ENCODE measurements at places on chromosomes 11 and 22.

- no peak for DNase-seq
These were observed 41.8 kb downstream of the BARX2 start for GRCh38 chr11:129417458-129417857.

DNA sequence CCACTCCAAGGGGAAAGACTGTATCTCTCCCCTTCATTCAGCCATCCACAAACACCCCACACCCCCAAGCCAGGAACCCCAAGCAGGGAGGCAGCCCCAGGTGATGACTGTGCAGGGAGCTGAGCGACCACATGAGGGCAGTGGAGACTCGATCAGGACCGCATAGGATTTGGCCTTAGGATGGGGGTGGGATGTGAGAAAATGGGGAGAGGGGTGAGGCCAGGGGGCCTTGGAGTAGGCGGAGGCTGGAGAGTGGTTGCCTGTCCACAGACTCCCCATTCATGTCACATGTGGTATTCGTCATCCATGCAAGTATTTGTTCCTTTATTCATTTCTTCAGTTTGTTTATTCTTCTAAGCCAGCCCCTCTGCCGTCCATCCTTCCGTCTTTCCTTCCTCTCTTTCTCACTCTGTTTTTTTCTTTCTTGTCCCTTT lies 2.7 kb upstream of the RHOD start:
- DNase-seq = peak; percentile 73

- no peak for DNase-seq
These were observed 6.6 kb upstream of the APOL6 start for GRCh38 chr22:35641494-35642120.

DNA sequence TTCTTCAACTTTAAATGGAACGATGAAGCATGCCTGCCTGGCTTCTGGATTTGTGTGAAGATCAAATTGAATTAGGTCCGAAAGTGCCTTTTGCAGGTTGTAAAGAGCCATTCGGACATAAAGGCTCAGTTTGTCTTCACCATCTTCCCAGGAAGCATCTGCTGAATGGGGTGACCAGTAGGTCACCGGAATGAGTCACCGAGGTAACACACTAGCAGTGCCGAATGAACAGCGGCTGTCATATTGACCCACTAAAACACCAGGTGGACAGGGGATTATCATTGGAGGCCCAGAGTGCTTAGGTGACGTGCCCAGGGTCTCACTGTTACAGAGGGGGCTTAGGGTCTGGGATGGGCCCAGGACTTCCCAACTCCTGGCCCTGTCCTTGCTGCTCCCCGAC lies 43.1 kb upstream of the MYH9 start:
- DNase-seq = no peak

DNA sequence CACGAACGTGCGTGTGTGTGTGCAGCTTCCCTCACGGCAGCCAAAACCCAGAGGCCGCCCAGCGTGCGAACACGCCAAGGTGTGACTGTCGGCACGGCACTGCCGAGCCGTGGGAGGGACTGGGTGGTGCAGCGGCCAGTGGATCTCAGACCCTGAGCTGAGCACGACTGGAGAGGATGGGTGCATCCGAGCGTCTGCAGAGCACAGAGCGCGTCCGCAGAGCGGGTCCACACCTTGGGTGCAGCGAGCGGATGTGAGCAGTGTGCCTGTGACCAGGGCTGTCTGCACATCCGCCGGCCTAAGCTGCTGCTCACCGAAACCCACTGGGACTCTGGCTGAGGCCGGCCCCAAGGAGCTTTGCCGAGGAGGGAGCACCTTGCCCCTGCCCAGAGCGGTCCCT lies 22.7 kb downstream of the PTDSS2 start:
- DNase-seq = no peak

DNA sequence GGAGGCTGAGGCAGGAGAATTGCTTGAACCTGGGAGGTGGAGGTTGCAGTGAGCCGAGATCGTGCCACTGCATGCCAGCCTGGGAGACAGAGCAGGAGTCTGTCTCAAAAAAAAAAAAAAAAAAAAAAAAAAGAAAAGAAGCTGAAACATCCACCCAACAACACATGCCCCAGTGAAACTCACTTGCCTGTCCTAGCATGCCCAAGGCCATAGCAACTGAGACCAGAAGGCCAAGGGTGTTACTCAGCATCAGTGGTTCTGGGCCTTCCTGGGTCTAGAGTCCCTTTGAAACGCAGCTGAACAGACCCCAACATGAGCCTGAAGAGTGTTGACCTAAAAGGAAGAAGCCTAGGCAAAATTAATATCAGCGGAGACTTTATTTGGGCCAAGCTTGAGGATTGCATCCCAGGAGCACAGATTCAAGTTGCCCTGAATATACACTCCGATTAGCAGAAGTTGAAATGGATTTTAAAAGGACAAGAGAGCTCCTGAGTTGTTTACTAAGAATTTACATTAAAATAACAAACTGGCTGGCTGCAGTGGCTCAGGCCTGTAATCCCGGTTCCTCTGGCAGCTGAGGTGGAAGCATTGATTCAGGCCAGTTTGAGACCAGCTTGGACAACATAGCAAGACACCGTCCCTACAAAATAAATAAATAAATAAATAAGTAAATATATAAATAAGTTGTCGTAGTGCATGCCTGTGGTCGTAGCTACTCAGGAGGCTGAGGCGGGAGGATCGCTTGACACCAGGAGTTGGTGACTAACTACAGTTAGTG lies 7.0 kb downstream of the PRDX5 start:
- no peak for DNase-seq

- DNase-seq = no peak
These were observed 205.0 kb downstream of the CWF19L2 start for GRCh38 chr11:107252429-107253161.

GRCh38 chr11:890794-891540 lies 19.6 kb downstream of the CHID1 start:
- no peak for DNase-seq

- no peak for DNase-seq
These were observed 42.3 kb downstream of the IGF2 start for GRCh38 chr11:2096919-2097301.

DNA sequence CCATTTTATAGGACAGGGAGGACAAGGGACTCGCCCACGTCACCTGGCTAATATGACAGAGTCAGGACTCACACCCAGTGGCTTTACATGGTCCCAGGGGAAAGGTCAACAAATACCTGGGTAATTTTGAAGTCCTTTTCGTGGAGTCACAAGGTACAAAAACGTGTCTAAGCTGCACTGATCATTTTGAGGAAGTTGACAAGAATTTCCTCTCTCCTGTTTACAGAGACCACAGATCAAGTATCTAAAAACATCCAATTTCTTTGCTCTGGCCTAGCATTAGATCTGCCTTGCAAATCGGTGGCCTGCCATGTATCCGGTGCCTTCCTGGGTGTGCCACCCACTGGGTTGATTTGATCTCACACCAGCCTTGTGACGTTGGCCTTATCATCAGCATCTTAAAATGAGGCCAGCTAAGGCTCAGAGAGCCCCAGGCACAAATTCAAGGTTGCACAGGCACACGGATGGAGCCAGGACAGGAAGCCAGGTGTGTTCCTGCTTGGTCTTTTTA lies 17.6 kb downstream of the GDPD5 start:
- no peak for DNase-seq

GRCh38 chr22:50621948-50622722 lies 5.8 kb downstream of the ARSA start:
- DNase-seq = no peak

GRCh38 chr11:2860636-2861035 lies 24.9 kb downstream of the CDKN1C start:
- no peak for DNase-seq

- no peak for DNase-seq
These were observed 18.7 kb downstream of the LDLRAD3 start for GRCh38 chr11:35962369-35963138.

- DNase-seq = peak; percentile 83
These were observed 36.1 kb downstream of the LIMK2 start for GRCh38 chr22:31248138-31248745.

DNA sequence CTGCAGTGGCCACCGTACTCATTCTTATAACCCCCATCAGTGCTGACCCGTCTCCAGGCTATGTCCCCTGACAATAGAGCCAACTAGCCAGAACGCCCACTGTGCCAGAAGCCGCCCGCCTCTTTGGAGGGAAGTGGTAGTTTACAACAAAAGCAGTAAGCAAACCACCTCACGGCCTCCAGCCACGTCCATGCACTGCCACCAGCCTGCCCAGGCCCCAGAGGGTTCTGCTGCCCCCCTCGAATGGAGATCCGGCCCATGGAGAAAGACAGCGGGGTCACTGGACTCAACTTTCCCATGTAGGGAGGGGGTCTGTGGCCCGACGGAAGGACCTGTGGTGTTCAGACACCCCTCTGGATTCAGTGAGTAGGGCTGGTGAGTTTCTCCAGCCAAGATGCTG lies 340.3 kb downstream of the CTTN start:
- no peak for DNase-seq

- no peak for DNase-seq
These were observed 14.5 kb upstream of the BBOX1 start for GRCh38 chr11:27025957-27026733.

DNA sequence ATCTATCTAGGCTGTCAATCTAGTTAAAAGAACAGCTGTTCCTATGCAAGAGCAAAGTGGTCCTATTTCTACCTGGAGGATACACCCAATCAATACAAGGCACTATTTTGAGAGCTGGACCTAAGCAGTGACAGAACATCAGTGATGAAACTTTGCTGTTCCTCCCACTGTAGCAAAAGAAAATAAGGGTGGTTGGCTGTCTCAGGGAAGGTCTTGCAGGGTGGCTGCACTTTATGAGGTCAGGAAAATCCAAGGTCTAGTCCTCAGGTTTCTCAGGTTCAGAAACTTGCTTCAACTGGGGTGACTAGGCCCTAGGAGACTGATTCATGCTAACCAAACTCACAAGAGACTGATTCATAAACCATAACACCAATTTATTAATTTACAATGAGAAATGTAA lies 11.6 kb downstream of the CPSF7 start:
- DNase-seq = no peak

DNA sequence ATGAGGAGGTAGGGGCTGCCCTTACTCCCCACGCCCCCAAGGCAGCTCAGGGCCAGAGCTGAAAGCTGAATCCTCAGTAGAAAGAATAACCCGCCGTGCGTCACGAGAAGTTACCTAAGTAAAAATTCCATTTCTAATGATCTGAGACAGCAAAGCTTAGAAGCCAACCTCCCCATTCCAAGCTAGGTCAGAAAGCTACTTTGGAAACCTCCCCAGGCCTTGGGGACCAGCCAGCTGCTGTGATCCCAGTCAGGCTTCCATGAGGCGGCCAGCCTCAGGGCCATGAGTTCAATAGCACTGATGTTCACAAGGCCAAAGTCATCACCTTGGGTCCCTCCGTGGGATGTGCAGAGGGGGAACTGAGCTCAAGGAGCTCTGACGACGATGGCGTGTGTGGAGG lies 6.9 kb downstream of the SHISAL1 start:
- no peak for DNase-seq

DNA sequence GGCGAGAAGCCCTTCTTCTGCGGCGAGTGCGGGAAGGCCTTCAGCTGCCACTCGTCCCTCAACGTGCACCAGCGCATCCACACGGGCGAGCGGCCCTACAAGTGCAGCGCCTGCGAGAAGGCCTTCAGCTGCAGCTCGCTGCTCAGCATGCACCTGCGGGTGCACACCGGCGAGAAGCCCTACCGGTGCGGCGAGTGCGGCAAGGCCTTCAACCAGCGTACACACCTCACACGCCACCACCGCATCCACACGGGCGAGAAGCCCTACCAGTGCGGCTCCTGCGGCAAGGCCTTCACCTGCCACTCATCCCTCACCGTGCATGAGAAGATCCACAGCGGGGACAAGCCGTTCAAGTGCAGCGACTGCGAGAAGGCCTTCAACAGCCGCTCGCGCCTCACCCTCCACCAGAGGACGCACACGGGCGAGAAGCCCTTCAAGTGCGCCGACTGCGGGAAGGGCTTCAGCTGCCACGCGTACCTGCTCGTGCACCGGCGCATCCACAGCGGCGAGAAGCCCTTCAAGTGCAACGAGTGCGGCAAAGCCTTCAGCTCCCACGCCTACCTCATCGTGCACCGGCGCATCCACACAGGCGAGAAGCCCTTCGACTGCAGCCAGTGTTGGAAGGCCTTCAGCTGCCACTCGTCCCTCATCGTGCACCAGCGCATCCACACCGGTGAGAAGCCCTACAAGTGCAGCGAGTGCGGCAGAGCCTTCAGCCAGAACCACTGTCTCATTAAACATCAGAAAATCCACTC lies 12.2 kb downstream of the ZNF74 start:
- no peak for DNase-seq

DNA sequence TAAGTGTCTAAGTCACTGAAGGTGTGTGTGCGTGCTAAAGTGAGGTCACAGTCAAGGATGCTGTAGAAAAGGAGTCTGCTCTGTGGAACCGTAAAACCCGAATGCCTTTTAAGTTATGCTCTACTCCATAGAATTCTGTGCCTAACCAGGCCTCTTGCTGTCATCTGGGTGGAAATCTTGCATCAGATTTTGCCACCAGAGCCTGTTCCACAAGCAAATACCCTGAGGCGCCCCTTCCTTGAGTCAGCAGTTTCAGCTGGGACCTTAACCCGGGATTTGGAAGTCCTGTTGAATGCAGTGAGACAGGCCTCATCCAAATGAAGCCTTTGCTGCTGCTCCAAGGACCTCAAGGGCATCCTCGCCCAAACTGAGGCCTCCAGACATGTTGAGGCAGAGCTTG lies 109.8 kb downstream of the WNT11 start:
- DNase-seq = no peak

DNA sequence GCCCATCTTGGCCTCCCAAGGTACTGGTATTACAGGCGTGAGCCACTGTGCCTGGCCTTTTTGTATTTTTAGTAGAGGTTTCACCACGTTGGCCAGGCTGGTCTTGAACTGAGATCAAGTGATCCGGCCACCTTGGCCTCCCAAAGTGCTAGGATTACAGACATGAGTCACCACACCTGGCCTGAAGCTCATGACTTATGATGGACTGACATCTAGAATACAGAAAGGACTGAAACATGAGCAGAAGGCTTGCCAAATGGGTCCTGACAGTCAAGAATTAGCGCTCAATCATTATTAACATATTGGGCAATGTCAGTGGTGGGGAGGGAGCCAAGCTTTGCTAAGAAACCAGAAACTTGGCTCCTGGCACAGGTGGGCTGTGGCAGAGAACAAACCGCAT lies 5.0 kb downstream of the FADS1 start:
- no peak for DNase-seq

GRCh38 chr11:114125531-114125930 lies 66.0 kb downstream of the ZBTB16 start:
- no peak for DNase-seq

All from HAP-1 (cell line).